ENCODE measurements at places on chromosomes 7 and 10.

- DNase-seq: no peak
Observed at GRCh38 chr7:131068604-131069021, 259.1 kb upstream of the MKLN1 start.

DNA sequence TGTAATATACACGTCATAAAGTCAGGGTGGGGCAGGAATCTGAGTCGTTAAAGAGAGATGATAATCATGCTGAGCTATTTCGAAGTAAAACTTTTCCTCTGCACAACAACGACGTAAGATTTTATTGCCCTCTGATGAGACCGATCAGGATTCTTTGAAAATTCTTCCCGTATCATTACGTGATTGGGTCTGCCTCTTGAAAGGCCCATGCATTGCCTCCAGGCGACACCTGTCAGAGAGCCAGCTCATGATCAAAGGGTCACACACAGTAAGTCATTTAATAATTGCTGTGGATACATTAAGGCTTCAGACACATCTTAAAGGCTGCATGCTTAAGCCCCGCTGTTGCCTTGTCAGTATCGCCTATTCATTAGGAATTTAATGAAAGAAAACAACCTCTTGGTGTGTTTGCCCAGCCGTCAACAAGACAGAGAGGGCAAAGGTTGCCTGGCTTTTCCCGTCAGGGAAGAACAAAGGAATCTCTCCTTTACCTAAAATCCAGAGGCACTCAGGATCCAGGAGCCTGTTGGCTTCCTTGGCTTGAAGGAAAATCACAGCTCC lies 189.0 kb upstream of the SH2B2 start:
- DNase-seq: no peak

GRCh38 chr7:5494320-5494682 lies 70.7 kb upstream of the TNRC18 start:
- DNase-seq: no peak

GRCh38 chr7:121019018-121019417 lies 30.5 kb downstream of the CPED1 start:
- DNase-seq: no peak

GRCh38 chr7:150974468-150975391 lies 3.4 kb downstream of the KCNH2 start:
- DNase-seq: peak; percentile 77

DNA sequence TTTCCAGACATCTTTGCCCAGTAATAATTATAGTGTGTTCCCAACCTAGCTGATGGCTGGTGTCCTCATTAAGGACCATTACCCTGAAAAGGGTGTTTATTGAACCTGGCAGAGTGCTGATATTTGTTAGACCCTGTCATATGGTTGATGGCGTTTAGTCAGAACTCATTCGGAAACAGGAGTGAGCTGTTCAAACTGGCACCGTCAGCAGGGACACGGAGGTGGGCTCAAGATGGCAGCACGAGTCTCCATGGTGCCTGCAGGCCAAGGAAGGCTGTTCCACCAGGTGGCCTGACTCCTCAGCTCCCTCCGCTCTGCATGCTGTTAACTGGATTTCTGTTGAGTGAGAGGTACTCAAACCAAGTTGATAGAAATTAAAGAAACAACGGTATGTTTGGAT lies 589.1 kb upstream of the MGMT start:
- no peak for DNase-seq

- no peak for DNase-seq
Observed at GRCh38 chr7:156515911-156516790, 124.4 kb upstream of the RNF32 start.

DNA sequence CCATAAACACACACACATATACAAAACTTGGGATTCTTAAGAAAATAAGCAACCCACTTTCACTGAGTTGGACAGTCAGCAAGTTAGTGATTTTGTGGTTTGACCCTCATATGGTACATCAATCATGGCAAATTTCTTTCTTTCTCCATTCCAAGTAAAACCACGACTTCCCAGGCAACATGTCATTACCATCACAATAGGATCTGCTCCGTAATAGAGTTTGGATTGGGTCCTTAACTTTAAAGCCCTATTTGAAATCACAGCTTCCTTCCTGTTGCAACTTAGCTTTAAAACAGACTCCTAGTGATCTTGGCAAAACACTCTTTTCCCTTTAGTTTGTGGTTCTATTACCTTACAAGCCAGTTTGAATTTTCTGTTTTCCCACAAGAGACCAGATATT lies 483.6 kb downstream of the INHBA start:
- no peak for DNase-seq

DNA sequence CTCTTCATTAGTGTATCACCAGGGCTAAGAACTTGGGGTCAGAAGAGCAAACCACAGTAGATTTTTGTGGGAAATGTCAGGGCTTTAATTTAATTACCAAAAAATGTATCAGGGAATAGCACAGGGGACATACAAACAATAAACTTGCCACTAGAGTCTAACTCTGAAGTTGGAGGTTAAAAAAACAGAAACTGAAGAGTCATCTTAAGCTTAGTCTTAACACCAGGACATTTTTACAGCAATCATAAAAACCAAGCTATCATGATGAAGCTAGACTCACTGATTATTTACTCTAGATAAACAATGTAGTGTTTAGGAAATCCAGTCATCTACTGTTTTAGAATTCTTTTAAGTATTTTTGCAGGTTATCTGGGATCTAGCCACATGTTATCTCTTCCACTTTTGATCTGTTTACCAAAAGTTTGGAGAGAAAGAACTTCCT lies 48.4 kb upstream of the GLI3 start:
- DNase-seq: no peak

GRCh38 chr10:714214-714613 lies 24.7 kb upstream of the DIP2C start:
- no peak for DNase-seq

DNA sequence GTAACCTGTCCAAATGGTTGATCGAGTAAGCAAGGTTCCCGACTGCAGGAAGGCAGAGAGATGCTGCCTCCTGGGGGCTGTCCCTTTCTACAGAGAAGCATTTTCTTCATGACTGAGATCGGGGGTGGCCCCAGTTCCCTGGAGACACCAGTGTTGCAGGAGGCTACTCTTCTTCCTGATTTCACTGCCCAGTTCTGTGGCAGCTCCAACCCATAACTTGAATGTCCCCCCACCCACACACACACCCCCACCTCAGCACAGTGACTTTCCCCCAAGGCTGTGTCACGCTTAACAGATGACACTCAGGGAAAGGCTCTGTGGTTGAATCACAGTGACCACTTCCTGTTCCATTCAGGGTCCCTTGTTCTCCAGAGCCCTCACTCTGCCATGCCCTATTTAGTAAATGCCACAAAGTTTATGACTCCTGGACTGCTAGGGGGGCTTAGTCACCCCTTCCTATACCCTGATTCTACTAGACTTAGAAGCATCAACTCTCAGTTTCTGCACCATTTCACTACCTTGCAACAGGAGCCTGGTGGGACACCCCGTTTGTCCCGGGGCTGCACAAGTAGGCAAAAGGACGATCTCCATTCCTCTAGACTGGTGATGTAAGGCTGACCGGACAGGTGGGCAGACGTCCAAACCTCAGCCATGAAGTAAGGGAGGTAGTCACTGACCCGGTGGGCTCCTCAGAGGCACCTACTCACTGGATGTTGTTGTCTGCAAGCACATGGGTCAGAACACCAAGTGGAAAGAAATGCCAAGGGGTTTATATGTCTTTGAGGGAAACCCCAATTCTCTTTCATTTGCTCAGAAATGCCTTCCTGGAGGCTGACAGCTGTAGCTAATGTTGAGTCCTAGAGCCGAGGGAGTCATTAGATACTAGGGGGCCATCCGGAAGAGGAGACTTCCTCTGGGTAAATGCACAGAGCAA lies 31.3 kb upstream of the SMC3 start:
- DNase-seq: peak; percentile 60

- no peak for DNase-seq
Observed at GRCh38 chr7:157854066-157854891, 517.5 kb downstream of the DNAJB6 start.

DNA sequence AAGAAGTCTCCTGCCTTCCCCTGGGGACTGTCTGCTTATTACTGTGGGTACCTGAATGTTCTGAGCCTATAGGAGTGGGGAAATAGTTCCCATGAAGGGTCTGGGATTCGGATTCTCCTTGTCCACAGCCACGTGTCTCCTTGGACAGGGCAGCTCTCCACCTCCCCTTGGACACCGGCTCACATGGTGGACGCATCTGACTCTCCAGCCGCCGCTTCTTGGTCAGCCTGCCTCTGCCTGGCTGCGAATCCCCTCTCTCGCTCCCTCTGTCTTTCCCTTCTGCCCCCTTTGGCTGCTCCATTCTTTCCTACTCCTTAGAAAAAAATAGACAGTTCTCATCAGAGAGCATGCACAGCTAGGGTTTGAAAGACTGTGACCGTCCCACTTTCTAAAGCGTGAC lies 46.9 kb downstream of the JAKMIP3 start:
- DNase-seq: peak; percentile 2

DNA sequence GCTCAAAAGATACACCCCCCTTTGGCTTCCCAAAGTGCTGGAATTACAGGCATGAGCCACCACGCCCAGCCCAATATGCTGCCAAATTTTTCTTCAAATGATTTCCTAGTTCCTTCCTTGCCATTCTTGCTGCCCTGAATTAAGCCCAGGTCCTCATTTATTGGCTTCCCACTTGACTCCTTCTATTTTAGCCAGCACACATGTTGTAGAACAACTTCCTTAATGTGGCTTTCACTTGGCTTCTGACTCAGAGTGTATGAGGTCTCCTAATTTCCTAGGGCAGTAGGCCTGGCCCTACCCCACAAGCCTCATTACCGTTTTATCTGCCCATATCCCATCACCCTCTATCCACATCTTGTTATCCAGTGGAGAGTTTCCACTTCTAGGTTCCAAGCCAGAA lies 21.8 kb upstream of the HIPK2 start:
- DNase-seq: no peak

GRCh38 chr7:55375237-55375636 lies 10.1 kb downstream of the LANCL2 start:
- no peak for DNase-seq

DNA sequence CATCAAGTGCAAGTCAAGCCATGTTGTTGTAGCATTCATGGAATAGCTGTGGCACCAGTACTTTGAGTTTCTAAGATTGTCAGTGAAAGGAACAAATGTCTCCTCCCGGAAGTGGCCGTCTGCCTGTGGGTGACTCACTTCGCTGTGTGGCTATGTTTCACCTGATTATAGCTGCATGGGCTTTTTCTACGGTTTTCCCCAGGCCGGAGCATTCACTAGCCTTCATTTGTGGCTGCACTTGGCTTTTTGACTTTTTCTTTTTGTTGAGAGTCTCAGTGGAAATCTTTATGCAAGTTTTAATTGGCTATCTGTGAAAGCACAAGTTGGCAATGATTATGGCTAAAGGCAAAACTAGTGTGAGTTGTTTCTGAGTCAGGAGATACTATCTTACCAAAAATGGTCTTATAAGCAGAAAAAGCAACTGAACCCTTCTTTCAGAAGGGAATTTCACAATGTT lies 35.0 kb downstream of the SRI start:
- no peak for DNase-seq

GRCh38 chr7:11336432-11336831 lies 362.8 kb downstream of the PHF14 start:
- DNase-seq: no peak

- no peak for DNase-seq
Observed at GRCh38 chr7:98464558-98464940, 63.7 kb upstream of the BAIAP2L1 start.

GRCh38 chr10:90571481-90572258 lies 286.2 kb downstream of the HTR7 start:
- no peak for DNase-seq

DNA sequence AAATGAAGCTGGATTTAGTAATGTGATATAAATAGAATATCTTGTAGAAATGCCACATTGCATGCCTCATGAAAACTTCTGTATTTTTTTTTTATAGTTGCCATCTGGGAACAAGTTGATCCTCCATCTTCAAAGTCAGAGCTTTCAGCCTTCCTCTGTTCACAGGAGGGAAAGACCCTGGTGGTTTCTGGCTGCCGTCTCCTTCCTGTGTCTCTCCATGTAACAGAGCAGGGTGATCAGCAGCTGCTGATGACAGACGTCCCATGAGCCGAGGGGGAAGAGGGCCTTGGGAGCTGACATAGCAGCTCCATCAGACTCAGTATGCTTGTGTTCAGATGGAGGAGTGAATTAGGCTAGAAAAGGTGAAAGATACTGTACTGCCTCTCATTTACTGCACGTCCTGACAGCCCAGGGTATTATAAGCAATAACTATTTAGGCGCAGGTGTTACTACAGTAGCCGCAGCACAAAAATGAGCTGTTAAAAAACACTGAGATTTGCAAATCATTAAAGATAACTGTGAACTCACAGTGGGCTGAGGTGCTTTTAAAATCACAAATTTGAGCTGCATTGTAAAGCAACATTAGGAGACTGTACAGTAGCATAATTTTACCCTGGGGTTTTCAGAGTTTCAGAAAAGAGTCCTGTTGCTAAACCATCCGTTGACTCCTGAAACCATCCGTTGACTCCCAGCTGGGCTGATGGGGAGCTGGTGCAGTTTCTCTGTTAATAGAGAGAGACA lies 103.3 kb downstream of the CFAP58 start:
- DNase-seq: no peak

DNA sequence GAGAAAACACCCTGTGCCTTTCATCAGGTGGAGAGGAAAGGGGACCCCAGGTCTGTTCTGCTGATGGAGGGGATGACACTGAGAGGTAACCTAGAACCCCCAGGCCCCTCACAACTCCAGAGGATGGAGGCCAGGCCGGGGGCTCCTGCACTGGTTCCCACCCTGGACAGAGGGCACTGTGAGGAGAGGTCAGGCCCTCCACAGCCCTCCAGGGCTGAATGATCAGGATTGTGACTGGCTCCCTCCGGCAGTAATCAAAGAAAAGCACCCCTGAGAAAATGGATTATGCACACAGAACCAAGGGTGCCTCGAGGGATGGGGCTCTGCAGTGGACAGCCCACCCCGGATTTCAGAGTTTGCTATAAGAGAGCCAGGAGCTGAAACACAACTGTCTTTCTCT lies 502.8 kb downstream of the TCERG1L start:
- DNase-seq: no peak

- DNase-seq: no peak
Observed at GRCh38 chr7:113217314-113217713, 99.0 kb upstream of the SMIM30 start.

DNA sequence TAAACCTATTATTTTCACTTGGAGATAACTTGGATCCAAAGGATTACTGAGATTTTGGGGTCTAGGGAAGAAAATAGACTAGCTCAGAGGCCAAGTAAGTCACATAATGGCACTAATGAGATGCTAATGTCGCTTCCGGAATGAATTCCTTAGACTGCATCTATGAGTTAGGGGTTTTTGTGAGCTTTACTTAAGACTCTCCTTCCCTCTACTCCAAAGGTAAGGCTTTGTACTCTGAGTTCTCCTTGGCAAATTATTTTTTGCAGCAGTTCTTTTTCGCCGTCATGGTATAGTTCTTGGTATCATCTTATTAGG lies 143.9 kb upstream of the KLF14 start:
- no peak for DNase-seq

- DNase-seq: no peak
Observed at GRCh38 chr7:138666385-138666784, 34.8 kb downstream of the SVOPL start.

GRCh38 chr10:26843736-26844135 lies 17.0 kb downstream of the ABI1 start:
- no peak for DNase-seq

GRCh38 chr7:148480479-148481146 lies 110.0 kb upstream of the C7orf33 start:
- DNase-seq: no peak
